ENCODE measurements at places on chromosomes 5 and 9. TPM values are rescaled to one million over a fixed set of nuclear protein-coding genes. Genes with fewer than 3 reads are reported as not detected.

MVB12B gene
- total RNA-seq, result 5.5 TPM

NR5A1 gene
- not detected for total RNA-seq

SCAMP1 gene
- 29.3 TPM for total RNA-seq

CSF1R gene
- 1.6 TPM for total RNA-seq

SLC22A4 gene
- total RNA-seq, result 17.5 TPM

HRCT1 gene
- total RNA-seq, result 4.4 TPM

SLC6A18 gene
- total RNA-seq, result not detected

OLFML2A gene
- total RNA-seq, result 0.25 TPM
